ENCODE measurements at places on chromosomes 13 and 19. TPM values are rescaled to one million over a fixed set of nuclear protein-coding genes. Genes with fewer than 3 reads are reported as not detected.

NDUFA11 gene
- total RNA-seq = 281 TPM

C1QTNF9B gene
- not detected for total RNA-seq

PBX4 gene
- total RNA-seq = not detected

RFPL4AL1 gene
- not detected for total RNA-seq

TNFSF9 gene
- 0.72 TPM for total RNA-seq

LILRA5 gene
- total RNA-seq = not detected

ZSWIM9 gene
- 8.6 TPM for total RNA-seq

RTBDN gene
- not detected for total RNA-seq

ERICH6B gene
- total RNA-seq = not detected

ARGLU1 gene
- total RNA-seq = 95.7 TPM

PLK5 gene
- not detected for total RNA-seq

PLEKHG2 gene
- total RNA-seq = 74.1 TPM

PTGER1 gene
- 0.40 TPM for total RNA-seq
